Renal pelvis (tissue), 12 donors: ENCODE measurements at places on chromosomes 11 and 22.

GRCh38 chr11:72535194-72535547 is 100.8 kb upstream of the CLPB start:
- DNase-seq: no peak

- DNase-seq: no peak
Observed at GRCh38 chr22:32911503-32911902, 110.0 kb downstream of the TIMP3 start.

DNA sequence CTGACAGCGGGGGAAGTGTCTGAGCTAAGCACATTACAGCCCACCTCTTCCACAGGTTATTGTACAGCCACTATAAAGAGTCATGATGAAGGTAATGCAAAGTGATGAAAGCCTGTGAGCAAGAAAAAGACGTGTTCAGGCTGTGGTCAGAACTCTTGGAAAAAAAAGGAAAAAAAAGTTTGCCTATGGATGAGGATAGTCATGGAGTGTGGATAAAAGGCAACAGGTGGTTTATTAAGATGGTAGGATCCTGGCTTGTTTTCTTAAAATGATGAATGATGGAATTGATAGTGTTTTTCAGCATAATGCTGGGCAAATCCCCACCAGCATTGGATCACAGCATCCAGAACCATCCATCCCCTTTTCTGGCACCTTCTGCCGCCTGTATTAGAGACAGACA is 23.1 kb downstream of the UPB1 start:
- no peak for DNase-seq

DNA sequence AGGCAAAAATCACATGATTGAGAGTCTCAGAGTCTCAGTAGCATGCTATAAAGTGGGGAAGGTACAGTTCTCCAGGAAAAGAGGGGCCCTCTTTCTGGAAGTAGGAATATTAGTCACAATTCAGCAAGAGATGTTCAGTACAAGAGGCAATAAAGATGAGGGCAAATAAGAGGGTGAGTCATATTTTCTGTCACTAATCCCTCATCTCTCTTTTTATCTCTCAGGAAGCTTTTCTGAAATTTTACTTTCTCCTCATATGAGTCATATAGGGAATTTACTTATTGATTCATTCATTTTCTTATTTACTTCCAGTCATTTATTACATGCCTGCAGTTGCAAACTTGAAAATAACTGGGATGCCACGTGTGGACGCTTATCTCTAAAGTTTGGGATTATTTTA is 3.4 kb upstream of the NXPE1 start:
- DNase-seq: no peak

- DNase-seq: no peak
Observed at GRCh38 chr11:118902336-118903203, 18.9 kb downstream of the CXCR5 start.
